ENCODE measurements at places on chromosomes 2 and 18.

DNA sequence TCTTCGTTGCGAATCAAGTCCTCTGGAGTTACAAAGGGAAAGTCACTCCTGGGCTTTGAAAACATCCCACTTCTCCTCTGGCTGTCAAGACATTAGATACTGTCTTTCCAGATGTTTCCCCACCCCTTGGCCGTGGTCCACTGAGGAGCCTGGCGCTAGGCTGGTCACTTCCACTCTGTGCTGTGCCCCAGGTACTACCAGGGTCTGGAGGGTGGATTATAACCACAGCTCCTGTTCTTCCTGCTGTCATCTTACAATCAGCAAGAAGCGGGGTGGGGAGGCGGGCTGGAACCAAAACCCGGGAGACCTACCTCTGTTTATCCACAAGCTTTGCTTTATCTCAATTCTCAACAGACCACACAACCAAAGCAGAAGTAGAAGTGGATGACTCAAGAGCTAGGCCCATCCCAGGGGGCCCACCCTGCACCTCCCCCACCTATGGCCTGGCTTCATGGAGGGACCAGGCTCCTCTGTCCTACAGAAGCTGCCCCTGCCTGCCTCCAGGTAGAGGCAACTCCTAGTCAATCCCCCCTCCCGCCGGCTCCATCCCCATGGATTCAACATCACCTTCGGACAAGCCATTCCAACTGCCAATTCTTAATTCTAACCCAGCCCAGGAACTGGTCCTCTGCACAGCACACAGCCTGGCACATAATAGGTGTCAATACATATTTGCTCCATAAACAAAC lies 17.8 kb downstream of the SMAD7 start:
- no peak for DNase-seq

GRCh38 chr2:60984720-60985119 lies 32.8 kb upstream of the PEX13 start:
- no peak for DNase-seq

- DNase-seq: no peak
These were observed 105.6 kb downstream of the AFF3 start for GRCh38 chr2:100036793-100037192.

- DNase-seq: no peak
These were observed 44.8 kb downstream of the NAB1 start for GRCh38 chr2:190693533-190694232.

- no peak for DNase-seq
These were observed 55.6 kb upstream of the CCDC85A start for GRCh38 chr2:56128235-56128634.

All from CD4-positive, alpha-beta T cell treated with Interleukin-6 at 100 ng/mL for 8 hours (primary cell).